Activated T-cell treated with anti-CD3 and anti-CD28 coated beads, Interleukin-2, amount 50 U/mL, for 4 hours (primary cell): ENCODE measurements at places on chromosomes 1 and 21. TPM values are rescaled to one million over a fixed set of nuclear protein-coding genes. Genes with fewer than 3 reads are reported as not detected.

The TCHHL1 gene
- not detected for total RNA-seq

The AK5 gene
- total RNA-seq, result 3.0 TPM

The SYTL1 gene
- total RNA-seq, result 6.3 TPM

The RAP1A gene
- 171 TPM for total RNA-seq

The S100A14 gene
- total RNA-seq, result 0.32 TPM

The SLAMF9 gene
- not detected for total RNA-seq

The MMP23B gene
- total RNA-seq, result 0.98 TPM

The TEDDM1 gene
- not detected for total RNA-seq

The MCOLN2 gene
- total RNA-seq, result 67.7 TPM
